Panc1 (cell line): ENCODE measurements at places on chromosomes 12 and 14. TPM values are rescaled to one million over a fixed set of nuclear protein-coding genes. Genes with fewer than 3 reads are reported as not detected.

The CLMN gene
- total RNA-seq: 34.9 TPM

The MOK gene
- total RNA-seq: 9.8 TPM

The DBX2 gene
- not detected for total RNA-seq

The FGF23 gene
- not detected for total RNA-seq

The NUDT14 gene
- 75.3 TPM for total RNA-seq

The SLC8A3 gene
- not detected for total RNA-seq

The ADAMTS20 gene
- not detected for total RNA-seq

The RAD51AP1 gene
- total RNA-seq: 18.1 TPM

The CLEC1B gene
- total RNA-seq: not detected

The PRICKLE1 gene
- total RNA-seq: 20.1 TPM

The NINJ2 gene
- total RNA-seq: 1.9 TPM

The RNU4-1 gene
- total RNA-seq: 1,565 TPM

The SLC41A2 gene
- 27.3 TPM for total RNA-seq

The KCTD10 gene
- total RNA-seq: 55.2 TPM

The A2M gene
- total RNA-seq: 2.1 TPM

The DPF3 gene
- not detected for total RNA-seq

The GUCY2C gene
- 0.13 TPM for total RNA-seq

The SLC17A8 gene
- total RNA-seq: not detected

The DTX1 gene
- total RNA-seq: 0.44 TPM

The NTS gene
- total RNA-seq: 1.5 TPM

The PRB2 gene
- total RNA-seq: not detected

The LRP6 gene
- total RNA-seq: 22.0 TPM

The BTBD7 gene
- total RNA-seq: 24.7 TPM

The DCTN2 gene
- 97.6 TPM for total RNA-seq

The B4GALNT3 gene
- total RNA-seq: 2.3 TPM

The C1QL4 gene
- 2.1 TPM for total RNA-seq

The BCL2L2 gene
- 18.9 TPM for total RNA-seq

The INSM2 gene
- not detected for total RNA-seq

The TROAP gene
- 50.0 TPM for total RNA-seq

The TMEM229B gene
- total RNA-seq: 1.6 TPM

The OTOGL gene
- not detected for total RNA-seq

The PLBD1 gene
- 37.8 TPM for total RNA-seq

The TAS2R42 gene
- total RNA-seq: not detected

The IL26 gene
- not detected for total RNA-seq

The RPL6 gene
- 969 TPM for total RNA-seq

The ENDOU gene
- total RNA-seq: not detected

The KRT72 gene
- total RNA-seq: not detected

The ZBTB42 gene
- total RNA-seq: 16.5 TPM

The GPR84 gene
- total RNA-seq: not detected

The KRT6A gene
- total RNA-seq: not detected

The RERGL gene
- not detected for total RNA-seq

The BMAL2 gene
- total RNA-seq: 43.9 TPM

The ACOT6 gene
- not detected for total RNA-seq

The KRT1 gene
- not detected for total RNA-seq

The GPR68 gene
- 0.28 TPM for total RNA-seq

The GPRC5A gene
- 648 TPM for total RNA-seq

The SPSB2 gene
- total RNA-seq: 11.6 TPM

The LRP1-AS gene
- total RNA-seq: not detected

The ACOT4 gene
- total RNA-seq: 2.7 TPM

The SERPINA1 gene
- 4.9 TPM for total RNA-seq

The CYP46A1 gene
- total RNA-seq: 0.36 TPM

The DLK1 gene
- total RNA-seq: 0.69 TPM

The SRP54 gene
- 53.2 TPM for total RNA-seq

The TMEM233 gene
- total RNA-seq: not detected

The ADSS1 gene
- 9.4 TPM for total RNA-seq
